ENCODE measurements at places on chromosomes 4 and X.

DNA sequence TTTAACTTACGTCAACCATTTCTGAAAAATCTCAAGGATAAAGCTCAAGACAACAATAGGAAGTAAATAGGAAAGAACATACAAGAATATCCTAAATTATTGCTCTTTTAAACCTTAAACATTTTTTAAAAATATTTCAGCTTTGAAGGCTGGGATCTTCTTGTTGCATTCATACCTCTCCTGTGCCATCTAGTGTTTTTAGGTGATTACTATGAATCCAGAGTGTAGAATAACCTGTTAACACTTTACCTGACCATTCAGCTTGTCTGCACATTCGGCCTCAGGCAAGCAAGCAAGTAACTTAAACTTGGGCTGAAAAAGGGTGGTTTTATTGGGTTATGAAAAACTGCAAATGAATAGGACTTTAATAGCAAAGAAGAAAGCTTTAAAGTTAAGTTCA, 507.8 kb upstream of the INTU start:
- no peak for DNase-seq

DNA sequence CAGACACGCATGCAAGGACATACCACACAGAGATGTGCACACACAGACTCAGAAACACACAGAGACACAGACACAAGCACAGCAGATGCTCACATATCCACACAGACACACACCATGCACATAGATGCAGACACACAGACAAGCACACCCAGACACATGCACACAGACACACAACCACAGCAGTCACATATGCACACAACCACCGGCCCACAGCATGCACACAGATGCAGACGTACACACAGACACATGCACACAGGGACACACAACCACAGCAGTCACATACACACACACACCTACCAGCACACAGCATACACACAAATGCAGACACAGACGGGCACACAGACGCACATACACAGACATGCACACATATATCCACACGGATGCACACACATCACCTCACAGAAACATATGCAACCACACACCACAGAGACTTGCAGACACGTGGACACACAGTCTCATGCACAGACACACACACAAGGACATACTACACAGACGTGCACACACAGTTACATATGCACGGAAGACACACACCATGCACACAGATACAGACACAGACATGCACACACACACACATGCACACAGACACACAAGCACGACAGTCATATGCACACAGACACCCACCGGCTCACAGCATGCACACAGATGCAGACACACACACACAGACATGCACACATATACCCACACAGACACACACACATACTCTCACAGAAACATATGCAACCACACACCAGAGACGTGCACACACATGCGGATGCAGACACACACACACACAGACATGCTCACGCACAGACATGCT, 25.2 kb upstream of the SLC25A6 start:
- DNase-seq: no peak

DNA sequence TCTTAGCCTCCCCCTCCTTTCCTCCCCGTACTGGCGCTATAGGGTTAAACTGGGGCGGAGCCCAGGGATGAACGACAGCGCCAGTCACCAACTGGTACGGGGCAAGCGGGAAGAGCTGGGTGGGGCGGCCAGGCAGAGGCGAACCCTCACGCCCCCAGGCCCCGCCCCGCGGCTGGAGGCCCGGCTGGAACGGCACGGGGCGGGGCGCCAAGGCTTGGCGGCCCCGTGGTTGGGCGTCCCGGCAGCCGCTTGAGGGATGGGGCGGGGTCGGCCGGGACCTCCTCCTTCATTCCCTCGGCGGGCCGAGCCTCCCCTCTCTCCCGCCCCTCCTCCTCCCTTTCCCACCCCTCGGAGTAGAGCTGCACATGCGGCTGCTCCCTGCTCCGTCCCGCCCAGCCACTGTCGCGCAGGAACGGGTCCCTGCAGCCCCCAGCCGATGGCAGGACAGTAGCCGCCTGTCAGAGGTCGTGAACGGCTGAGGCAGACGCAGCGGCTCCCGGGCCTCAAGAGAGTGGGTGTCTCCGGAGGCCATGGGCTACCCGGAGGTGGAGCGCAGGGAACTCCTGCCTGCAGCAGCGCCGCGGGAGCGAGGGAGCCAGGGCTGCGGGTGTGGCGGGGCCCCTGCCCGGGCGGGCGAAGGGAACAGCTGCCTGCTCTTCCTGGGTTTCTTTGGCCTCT, at the start of gene EDA:
Gene EDA (plus strand): TSS at position 335 of the 678 bp plus-strand sequence.
- DNase-seq: peak; percentile 96

- DNase-seq: peak; percentile 46
Measured at GRCh38 chr4:84496706-84497503, 2.2 kb downstream of the NKX6-1 start.

DNA sequence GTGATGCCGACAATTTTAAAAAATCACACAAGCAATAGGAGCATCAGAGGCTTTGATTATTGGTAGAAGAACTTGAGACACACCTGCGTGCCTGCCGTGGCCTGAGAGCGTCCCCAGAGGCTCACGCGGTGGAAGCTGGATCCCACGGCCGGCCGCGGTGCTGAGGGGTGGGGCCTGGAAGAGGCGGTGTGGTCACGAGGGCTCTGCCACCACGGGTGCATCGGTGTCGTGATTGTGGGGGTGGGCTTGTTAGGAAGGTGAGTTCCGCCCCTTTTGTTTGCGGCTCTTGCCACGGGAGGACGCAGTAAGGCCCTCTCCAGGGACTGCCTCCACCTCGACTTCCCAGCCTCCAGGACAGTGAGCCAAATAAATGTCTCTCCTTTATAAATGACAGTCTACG, 77.2 kb upstream of the ADRA2C start:
- no peak for DNase-seq

DNA sequence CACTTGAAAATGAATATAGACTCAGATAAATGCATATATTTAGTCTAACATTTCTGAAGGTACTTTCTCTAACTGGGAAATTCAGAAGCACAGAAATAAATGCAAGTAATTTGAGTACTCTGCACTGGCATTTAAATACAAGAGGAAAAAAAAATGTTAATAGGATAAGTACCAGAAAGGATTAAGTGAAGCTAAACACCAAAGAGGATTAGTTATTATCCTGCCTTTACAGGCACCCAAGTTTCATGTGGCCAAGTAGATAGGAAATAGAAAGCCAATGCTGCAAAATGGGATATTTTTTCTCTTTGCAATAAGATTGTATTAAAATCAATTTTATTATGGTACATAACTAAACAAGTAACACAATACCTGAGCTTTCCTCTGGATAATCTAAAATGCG, 762.5 kb downstream of the PCDH7 start:
- DNase-seq: no peak

GRCh38 chr4:85500110-85500867, 25.3 kb downstream of the ARHGAP24 start:
- DNase-seq: no peak

DNA sequence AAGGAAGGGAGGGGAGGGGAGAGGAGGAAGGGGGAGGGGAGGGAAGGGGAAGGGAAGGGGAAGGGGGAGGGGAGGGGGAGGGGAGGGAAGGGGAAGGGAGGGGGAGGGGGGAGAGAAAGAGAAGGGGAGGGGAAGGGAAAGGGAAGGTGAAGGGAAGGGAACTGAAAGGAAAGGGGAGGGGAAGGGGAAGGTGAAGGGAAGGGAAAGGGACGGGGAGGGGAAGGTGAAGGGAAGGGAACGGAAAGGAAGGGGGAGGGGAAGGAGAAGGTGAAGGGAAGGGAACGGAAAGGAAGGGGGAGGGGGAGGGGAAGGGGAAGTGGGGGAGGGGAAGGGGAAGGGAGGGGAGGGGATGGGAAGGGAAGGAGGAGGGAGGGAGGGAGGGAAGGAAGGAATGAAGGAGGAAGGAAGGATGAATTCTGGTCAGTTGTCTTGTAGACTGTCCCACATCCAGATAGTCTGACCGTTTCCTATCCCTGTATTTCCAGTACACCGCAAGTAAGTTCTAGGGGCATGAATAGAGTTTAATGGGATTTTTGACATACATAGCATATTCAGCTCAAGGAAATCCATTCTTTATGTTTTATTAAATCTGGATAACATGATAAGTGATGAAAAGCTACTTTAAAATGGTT, 20.4 kb downstream of the HERC5 start:
- DNase-seq: no peak

GRCh38 chr4:54941994-54942552, 183.3 kb downstream of the KDR start:
- DNase-seq: peak; percentile 73

DNA sequence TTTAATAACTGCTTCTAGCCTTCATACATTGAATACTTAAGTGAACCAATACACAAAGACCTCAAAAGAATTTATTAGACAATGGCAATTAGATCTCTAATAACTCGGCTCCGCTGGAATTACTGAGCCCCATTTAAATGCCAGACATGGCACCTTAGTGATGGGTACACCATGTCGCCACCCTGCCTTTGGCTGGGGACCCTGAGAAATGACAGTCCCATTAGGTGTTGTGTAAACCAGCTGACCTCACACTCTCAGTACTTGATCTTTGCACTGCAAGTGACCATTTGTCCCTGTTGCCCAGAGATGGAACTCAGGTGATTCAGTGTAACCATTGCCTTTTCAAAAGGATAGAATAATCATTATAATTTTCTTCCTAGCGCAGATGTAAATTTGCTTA, 144.6 kb upstream of the SMARCAD1 start:
- DNase-seq: no peak

DNA sequence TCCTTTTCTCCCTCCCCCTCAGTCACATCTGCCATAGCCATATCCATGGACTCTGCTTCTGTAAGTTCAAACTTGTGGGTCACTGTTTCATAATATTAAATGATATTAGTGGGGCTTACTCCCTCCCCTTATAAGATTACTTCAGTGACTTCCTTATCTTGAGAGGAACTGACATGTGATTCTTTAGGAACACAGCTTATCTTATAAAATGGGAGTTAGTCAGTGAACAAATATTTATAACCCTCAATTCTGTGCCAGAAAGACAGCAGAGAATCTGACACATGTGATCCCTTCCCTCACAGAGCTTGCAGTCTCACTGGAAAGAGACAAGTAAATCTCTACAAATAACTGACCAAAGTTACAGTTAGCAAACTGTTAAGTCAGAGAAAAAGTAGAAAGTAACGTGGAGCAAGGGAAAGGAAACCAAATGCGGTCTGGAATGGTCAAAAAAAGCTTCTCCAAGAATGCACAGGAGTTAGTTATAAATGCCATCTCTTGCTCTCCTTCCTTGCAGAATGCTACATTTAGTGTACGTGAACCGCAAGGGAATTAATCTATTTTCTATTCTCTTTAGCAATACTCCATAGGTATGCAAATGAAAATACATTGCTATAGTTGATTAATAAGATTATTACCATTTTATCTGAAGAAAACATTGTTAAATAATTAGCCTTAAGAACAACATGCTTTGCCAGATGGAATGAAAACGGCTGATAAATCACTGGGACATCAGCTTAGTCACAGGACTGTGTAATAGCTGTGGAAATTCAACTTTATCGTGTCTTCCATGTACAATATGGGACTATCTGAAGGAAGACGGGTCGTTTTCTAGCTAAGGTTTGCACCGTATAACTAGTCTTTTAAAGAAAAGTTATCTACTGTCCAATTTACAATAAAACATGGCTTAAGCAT, 29.0 kb downstream of the SGMS2 start:
- DNase-seq: no peak

DNA sequence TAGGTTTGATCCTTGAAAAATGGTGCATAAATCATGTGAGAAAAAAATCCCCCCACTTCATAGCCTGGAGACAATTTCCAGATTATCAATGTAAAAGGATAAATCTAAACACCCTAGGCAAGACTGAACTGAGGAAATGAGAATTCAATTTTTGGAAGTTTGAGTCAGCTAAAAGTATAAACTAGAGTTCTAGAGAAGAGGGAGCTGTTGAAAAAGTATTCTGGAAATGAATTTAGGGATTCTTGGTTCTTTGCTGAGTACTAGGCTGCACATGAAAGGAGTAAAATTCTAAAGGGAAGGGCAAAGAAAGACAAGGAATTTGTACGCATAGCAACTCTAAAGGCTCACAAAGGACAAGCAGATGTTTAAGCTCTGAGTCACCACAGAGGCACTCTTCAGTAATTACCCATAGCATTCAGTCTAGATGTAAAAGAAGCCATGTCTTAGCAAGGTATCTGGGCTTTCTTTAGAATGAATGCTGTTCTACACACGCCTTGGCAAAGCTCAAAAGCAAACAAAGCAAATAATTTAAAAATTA, 896.5 kb downstream of the PDHA2 start:
- DNase-seq: no peak

DNA sequence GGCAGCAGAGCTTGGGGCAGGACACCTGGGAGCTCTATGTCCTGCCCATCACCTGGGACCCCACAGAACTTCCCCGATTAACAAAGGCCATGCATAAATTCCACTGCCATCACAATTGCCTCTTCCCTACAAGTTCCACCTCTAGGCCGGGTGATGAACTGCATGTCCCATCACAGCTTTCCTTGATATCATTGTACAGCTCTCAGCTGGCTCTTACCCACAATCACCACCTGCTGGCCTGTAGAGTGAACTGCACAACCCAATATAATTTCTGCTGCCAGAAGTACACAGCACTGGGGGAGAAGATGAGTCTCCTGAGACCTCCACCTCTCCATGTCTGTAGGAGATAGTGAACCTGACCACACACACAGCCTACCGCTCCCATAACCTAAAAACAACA, 285.0 kb upstream of the AADAT start:
- no peak for DNase-seq

DNA sequence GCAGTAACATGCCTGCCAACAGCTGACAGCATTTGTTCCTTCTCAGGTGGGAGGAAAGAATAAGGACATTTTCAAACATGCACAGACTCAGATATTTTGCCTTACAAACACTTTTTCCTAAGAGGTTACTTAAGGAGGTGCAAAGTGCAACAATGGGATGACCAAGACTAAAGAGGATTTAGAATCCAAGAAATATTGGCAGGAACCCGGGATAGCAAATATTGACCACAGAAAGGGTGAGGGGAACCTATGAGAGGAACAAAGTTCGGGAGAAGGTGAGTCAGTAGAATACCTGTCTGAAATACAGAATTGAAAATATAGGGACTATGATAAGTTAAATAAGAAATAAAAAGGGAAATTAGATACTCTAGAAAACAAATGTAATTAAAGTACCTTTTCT, 321.9 kb upstream of the EMCN start:
- no peak for DNase-seq

GRCh38 chrX:53089224-53089842, 4.6 kb upstream of the KANTR start:
- DNase-seq: peak; percentile 57

DNA sequence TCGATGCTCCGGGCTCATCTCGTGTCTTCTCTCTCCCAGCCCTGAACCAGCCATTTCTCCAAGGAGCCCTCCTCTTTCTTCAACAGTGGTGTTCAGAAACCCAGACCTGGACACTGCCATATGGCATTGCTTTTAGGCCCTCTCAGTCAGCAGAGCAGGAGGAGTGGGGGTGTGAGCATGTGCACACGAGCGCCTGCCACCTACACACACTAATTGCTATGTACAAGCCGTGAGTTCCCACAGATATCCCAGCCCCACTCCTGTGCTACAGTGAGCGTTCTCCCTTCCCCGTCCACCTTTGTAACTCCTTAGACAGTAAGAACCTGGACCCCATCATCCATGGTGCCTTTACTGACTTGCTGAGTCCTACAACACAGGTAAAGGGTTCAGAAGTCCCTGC, 53.8 kb downstream of the TNIP2 start:
- no peak for DNase-seq

- no peak for DNase-seq
Measured at GRCh38 chrX:2572740-2573139, 72.0 kb upstream of the DHRSX start.

GRCh38 chrX:118823263-118824172, at the start of gene ZCCHC12:
TSS of gene ZCCHC12 (plus strand) at chrX:118823824. CDS start at chrX:118825245, 1,421 bp downstream.
- peak; percentile 87 for DNase-seq

GRCh38 chr4:87499403-87500091, 29.6 kb downstream of the SPARCL1 start:
- DNase-seq: no peak

GRCh38 chrX:22155126-22155525, 117.6 kb upstream of the CBLL2 start:
- no peak for DNase-seq
